ENCODE measurements at places on chromosomes 16 and 17.
A peak's percentile ranks its signal among the peaks of the same experiment; 100 is the strongest.

DNA sequence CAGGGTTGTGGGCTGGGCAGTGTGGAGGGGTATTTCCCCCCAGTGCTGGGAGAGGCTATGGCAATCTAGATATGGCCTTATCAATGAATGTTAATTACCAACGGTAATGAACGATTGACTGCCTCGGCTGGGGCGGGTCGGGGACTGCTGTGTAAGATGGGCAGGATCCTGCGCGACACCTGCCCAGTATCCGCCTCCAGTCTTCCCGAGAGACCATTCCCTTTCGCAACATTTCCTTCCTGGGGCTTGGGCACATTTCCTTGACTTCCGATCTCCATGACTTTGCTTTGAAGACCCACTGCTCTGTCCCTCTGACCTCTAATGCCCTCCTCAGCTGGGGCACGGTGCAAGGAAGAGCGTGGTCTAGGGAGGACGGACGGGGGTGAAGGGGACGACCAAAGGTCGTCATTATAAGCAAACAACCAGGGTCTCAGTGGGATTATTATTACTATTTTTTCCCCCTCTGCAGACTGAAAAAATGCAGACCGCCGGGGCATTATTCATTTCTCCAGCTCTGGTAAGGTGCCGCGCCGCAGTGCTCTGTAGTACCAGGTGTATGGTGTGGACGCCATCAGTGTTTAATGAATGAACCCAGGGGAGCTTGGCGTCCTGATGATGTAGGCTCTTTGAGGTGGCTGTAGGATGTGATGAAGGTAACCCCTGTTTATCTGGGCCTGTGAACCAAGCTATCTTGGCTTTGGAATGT is 506 bp downstream of the ATP5MC1 start:
- DNase-seq, result no peak

DNA sequence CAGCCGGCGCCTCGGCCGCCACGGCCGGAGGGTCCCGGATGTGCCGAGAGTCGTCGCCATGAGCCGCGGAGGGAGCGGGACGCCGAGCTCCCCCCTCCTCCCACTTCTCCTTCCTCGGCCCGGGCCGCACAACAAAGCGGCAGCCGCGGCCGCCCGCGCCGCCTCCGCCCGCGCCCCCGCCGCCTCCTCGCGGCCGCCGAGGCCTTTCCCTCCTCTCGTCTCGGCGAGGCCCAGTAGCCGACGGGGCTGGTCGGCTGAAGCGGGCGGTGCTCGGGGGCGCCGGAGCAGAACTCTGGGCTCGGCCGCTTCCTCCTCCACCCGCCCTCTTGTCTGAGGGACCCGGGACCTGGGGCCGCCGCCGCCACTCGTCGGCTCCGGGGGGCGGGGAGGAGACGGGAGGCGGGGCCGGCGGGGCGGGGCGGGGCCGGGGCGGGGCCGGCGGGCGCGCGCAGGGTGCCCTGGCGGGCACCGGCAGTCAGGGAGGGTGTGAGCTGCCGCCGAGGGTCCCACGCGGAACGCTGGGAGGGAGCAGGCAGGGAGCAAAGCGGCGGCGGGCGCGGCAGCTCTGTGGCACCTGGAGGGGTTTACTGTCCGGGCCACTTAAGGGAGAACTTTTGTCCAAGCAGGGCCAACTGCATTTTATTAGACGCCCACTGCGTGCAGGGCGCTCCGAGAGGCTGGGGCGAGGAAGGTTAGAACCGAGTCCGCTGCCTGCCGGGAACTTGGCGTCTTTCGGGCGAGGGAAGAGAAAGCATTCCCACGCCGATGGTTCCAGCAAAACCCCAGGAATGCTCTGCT is at the start of gene SMURF2:
SMURF2 (minus strand) TSS at position 332 of the 798 bp plus-strand sequence. CDS start 427 bp downstream, outside the sequence.
- DNase-seq, result peak; percentile 75

- no peak for DNase-seq
Observed at GRCh38 chr16:87445486-87445885, 47.3 kb downstream of the ZCCHC14 start.

DNA sequence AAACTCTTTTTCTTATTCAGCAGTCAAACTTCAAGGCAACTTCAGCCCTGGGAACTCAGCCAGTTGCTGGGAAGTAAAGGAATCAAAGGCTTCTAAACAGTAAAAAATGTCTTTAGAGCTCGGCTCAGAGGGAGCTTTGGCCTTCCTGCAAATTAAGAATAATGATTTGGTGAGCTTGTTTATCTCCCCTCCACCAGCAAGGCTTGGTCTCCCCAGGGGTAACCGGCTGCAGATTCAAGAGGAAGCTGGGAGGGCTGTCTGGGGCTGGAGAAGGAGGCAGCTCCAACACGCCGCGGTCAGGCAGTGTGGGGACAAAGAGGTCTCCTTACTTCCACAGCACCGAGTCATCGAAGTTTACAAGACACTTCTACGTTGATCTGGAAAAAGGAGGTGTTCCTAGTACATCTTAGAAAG is 17.7 kb upstream of the DOC2B start:
- DNase-seq, result no peak

- no peak for DNase-seq
Observed at GRCh38 chr16:56525236-56525635, 5.4 kb upstream of the BBS2 start.

DNA sequence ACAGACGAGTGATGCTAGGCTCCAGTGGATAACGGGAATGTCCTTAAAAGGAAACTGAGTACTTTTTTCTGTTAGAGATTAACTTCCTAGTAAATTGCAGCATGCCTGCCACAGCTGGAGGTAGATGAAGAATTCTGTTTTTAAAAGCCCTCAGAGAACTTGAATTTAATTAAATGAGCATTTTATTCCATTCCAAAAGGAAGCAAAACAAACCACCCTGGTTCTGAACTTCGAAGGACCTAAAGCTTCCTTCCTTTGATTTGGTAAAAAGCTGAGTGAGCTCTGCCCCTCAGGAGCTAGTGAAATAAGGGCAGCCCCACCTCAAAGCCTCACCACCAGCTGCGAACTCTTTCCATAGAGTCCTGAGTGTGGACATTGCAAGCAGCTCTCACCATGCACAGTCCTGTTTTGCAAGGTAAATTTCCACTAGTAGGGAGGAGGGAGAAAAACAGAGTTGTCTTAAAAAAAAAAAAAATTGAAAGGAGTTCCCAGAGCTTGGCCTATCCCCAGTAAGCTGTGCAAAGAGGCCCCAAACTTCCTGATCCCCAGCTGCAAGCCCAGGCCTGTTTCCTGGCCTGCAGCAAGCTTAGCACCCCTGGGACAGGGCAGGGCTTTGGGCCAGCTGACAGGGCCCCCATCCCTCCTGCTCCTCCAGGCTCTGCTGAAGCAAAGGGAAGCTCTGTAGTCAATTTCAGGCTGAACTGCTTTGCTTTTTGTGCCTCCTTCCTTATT is 11.2 kb downstream of the CHD9NB start:
- no peak for DNase-seq

Measured in activated T-helper 2 cell treated with anti-CD3 and anti-CD28 coated beads, Interferon-gamma antibody, Interleukin-2, Interleukin-4, amounts not matched to agents 10 μg/mL and 5 μg/mL and 100 μg/mL, durations not matched to agents 14 hours and 24 hours and 36 hours (primary cell).